Metanephros (tissue), 2 donors: ENCODE measurements at places on chromosomes 2 and 18. TPM values are rescaled to one million over a fixed set of nuclear protein-coding genes. Genes with fewer than 3 reads are reported as not detected.

The ERBB4 gene
- 104 TPM for total RNA-seq

The IL36RN gene
- not detected for total RNA-seq

The CNDP1 gene
- total RNA-seq: 0.23 TPM

The PLGLB1 gene
- 6.9 TPM for total RNA-seq

The MYOM1 gene
- 92.8 TPM for total RNA-seq

The OR6B3 gene
- not detected for total RNA-seq

The CAVIN2 gene
- total RNA-seq: 51.9 TPM

The DOK6 gene
- 15.8 TPM for total RNA-seq

The SERPINE2 gene
- total RNA-seq: 70.3 TPM

The L3MBTL4 gene
- total RNA-seq: 10.7 TPM

The GALNT14 gene
- total RNA-seq: 31.4 TPM

The ABCG5 gene
- total RNA-seq: 0.18 TPM

The DSG1 gene
- 0.06 TPM for total RNA-seq

The TUBA4B gene
- total RNA-seq: not detected

The HAAO gene
- 32.6 TPM for total RNA-seq

The HIBCH gene
- total RNA-seq: 34.7 TPM

The ACMSD gene
- total RNA-seq: 18.2 TPM
